ENCODE measurements at places on chromosomes 2 and 18.

DNA sequence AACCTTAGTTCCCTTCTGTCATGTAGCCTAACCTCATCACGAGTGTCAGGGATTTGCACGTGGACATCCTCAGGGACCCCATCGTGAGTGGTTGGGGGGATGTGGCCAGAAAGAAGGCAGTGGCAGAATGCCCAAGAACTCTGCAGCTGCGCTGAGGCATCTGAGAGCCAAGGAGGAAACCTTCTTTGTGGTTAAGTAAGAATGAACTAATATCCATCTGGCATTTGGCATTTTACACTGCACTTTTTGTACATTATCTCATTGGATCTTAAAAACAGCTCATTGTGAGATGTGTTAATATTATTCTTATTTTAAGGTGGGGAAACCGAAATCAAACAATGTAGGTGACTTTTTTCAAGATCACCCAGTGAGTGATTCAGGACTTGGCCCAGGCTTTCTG is 32.6 kb upstream of the APCDD1 start:
- DNase-seq, result no peak

- no peak for DNase-seq
Measured at GRCh38 chr2:218317835-218318234, 25.5 kb upstream of the TMBIM1 start.

DNA sequence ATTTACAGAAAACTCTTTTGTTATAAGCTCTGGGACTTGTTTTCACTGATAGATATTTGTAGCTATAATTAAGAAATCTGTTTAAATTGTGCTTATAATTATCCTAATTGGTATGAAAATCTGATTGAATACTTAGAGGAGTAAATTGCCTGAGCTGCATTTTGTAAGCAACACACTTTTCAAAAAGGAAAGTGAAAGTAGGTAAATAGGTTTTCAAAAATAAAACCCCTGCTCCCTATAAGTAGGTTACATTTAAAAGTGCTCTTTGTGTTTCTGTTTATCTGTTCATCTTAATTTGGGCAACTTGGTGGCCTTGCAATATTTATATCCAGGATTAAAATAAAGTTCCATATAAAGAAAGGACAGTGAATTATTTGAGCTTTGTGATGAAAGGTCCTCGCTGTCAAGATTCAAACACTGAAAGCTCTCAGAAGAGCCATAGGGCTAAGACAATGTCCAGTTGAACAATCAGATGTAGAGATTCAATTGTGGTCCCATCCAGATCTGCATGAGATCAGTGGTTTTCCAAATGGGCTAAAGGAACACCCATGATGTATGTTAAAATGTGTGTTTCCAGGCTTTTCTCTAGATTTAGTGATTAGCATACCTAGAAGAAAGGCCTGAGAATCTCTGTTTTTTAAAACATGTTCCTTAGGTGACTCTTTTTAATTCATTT is 371.6 kb downstream of the RPRM start:
- DNase-seq, result no peak

DNA sequence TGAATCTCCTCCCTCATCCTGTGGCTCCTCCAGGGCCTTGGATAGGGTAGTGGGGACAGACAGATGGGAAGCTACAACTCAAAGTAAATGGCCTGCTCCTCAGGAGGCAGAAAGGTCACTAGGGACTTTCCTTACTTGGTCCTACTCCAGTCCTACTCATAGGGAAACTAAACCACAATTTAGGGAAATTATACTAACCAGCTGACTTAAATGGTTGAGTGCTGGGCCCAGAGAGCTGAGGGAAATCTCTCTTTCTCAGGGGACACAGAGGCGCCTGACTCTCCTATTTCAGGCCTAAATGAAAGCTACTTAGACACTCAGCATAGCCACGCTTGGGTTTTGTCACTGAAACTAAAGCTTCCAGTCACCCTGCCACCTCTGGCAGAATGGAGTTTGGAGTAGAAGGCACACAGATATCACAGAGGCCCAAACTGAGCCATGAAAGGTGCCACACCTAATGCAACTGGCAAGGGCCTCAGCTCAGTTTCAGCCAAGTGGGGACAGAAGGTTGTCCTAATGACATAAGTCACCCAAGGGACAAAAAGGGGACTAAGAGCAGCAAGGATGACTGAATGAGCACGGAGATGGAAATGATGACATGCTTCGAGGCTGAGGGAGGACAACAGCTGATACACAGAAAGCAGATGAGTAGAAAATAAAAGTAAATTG is 24.0 kb downstream of the CERKL start:
- DNase-seq, result no peak

DNA sequence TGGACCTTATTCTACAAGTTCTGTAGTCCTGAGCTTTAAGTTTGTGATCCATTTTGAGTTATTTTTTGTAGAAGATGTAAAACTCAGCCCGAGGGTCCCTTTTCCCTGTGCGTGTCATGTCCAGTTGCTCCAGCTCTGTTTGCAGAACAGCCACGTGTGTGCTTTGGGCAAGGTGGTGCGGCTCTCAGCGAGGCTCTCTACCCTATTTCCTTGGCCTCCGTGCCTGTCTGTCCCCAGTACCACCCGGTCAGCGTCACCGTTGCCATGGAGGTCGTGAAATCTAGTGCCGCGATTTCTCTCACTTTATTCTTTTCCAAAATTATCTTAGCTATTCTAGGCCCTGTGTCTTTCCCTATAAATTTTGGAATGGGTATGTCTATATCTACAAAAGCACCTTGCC is 141.0 kb upstream of the CTDP1 start:
- no peak for DNase-seq

GRCh38 chr18:26438980-26439379 is 109.4 kb downstream of the KCTD1 start:
- DNase-seq, result no peak

DNA sequence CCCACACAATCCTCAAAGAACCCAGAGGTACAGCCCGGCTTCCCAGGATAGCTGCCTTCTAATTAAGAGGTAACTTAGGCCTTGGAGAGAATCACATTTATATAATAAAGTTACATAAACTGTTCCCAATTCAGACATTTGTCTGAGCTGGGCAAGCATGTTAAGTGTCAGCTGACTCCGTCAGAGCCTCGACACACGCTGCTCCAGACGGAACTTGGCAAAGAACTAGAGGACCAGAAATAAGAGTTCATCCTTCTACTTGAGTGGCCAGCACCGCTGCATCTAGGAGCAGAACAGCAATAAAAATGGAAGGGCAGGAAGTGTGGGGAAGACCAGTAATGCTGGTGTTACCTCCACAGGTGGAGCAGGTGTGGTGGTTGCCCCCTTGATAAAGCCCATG is 80.5 kb downstream of the MYO5B start:
- no peak for DNase-seq

DNA sequence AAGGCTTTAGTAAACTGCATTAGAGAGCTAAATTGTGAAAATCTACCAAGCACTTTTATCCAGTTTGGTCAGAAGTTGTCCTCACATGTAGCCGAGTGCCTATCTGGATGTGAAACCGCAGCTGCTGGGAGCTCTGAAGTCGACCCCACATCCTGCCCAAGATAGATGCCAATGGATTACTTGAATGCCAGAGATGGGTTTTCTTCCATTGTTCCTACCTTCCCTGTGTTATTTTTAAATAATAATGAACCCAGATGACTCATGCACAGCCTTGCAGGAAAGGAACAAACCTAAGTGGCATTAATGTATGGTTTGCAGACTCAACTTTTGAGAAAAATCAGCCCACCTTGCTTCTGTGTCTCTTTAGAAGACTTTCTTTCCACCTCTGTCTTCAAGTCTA is 408.5 kb downstream of the FBXO15 start:
- no peak for DNase-seq

GRCh38 chr18:54109131-54109683 is 115.3 kb downstream of the MBD2 start:
- DNase-seq, result no peak

- no peak for DNase-seq
Measured at GRCh38 chr2:195406886-195407603, 250.0 kb upstream of the SLC39A10 start.

GRCh38 chr2:162686336-162686735 is 152.2 kb downstream of the KCNH7 start:
- DNase-seq, result no peak

- DNase-seq, result no peak
Measured at GRCh38 chr2:197890168-197890567, 85.8 kb downstream of the PLCL1 start.

GRCh38 chr18:35484034-35484433 is 13.7 kb downstream of the INO80C start:
- no peak for DNase-seq
